Vagina (tissue), 2 donors: ENCODE measurements at places on chromosomes 12 and 14.

DNA sequence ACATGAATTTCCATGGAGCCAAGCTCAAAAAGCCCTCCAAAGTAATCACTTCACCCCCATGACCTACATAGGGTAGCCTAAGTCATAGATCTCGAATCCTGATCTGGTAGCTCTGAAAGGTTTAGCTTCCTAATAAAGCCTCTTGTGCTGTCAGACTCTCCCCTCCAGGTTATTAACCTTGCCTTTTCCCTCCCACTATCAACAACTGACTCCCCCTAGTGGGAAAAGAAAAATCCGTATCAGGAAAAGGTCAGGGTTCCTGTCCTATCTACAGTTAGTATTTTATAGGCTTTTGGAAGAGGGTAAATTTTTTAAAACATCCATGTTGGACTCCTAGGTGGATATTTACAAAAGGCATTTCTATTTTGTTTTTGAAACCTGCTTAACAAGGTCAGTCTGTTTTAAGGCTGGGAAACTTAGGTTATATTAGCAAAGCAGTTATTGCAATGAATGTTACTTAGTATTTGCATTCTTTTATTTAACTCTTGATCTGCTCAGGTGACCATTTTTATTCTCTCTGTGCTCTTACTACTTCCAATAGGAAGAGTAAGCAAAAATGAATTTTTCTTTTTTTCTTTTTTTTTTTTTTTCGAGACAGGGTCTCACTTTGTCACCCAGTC, 8.0 kb downstream of the YY1 start:
- DNase-seq: no peak

- no peak for DNase-seq
Measured at GRCh38 chr12:50589650-50590435, 85.1 kb downstream of the DIP2B start.

GRCh38 chr12:54017878-54018467, 9.2 kb downstream of the HOXC8 start:
- no peak for DNase-seq

GRCh38 chr12:67599691-67600090, 48.9 kb upstream of the DYRK2 start:
- DNase-seq: no peak

- DNase-seq: no peak
Measured at GRCh38 chr12:65916991-65917695, 92.9 kb downstream of the HMGA2 start.

GRCh38 chr12:121279071-121279375, 17.5 kb downstream of the CAMKK2 start:
- no peak for DNase-seq

GRCh38 chr12:110345176-110345661, 58.3 kb downstream of the ANAPC7 start:
- peak; percentile 92 for DNase-seq

- DNase-seq: no peak
Measured at GRCh38 chr14:85279407-85279806, 250.5 kb upstream of the FLRT2 start.

DNA sequence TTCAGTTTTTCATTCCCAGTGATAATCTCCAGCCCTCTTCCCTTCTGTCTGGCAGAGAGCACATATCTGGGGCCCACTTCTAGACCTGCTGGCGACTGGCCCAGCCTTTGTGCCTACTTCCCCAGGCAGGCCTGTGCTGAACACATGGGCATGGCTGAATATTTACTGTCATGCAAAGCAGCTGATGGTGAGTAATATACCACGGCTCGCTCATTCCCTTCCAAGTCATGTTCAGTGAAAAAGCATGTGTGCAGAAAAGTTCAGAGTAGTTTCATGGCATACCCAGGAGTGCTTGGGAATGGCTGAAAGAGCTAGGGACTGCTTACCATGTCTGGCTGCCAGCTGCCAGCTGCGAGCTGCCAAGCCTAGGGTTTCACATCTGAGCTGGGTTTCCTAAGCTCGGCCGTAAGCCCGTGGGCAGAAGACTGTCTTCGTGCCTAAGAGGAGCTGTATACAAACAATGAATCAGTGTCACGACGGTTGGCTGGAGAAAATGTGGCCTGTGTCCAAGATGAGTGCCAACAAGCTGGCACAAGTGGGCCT, 179.9 kb upstream of the PELI2 start:
- no peak for DNase-seq

- DNase-seq: no peak
Measured at GRCh38 chr12:41731061-41731460, 413.6 kb downstream of the GXYLT1 start.
